ENCODE measurements at places on chromosomes 13 and 19.

DNA sequence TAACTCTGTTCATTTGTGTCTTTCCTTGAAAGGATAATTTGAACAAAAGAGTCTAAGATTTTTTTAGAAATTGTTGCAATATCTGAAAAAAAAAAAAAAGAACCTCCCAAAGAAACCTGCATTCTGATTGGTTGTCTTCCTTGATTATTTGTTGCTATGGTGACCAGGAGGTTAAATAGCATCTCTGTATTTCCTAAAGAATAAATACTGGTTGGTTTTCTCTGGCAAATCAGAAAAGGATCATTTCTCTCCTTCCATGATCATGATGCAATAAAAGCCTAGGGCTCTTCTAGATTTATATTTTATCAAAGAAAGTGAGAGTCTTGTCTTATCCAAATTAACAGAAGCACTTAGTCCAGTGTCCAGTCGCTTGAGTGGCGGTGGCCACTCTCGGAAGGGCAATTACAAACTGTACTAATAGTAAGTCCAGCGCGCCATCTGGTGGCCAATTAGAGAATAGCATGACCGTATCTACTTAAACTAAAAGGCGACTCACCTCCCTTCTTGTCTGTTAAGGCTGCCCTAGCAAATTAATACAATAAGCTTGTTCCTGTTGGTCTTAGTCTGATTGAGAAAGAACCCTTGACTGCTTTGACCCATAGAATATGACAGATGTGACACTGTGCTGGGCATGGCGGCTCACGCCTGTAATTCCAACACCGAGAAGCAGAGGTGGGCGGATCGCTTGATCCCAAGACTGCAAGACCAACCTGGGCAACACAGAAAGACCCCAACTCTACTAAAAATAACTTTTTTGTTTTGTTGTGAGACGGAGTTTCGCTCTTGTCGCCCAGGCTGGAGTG, 47.0 kb upstream of the PNMA8B start:
- DNase-seq, result peak; percentile 64

DNA sequence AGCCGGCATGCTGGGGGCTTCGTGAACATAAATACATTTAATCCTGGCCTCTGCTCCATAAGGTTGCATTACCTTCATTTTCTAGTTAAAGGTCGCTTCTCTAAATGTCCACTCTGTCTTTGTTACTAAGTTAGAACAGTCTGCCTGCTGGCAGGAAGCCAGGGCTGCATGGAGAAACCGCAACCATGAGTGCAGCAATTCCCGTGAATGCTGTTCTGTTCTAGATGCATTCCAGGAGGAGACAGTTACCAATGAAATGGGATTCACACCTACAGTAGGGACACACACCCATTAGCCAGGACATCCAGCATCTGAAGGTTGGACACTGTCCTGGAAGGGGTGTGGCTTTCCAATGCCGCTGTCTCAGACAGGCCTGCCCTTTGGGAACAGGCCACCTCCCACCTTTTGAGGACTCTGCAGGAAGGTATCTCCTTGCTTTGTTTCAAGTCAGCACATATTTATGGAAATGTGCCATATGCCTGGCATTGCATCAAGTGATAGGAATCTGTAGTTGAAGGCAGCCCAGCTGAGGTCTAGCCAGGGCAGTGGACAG, 129.7 kb downstream of the SLC7A1 start:
- no peak for DNase-seq

- DNase-seq, result no peak
These were observed 247.0 kb upstream of the NBEA start for GRCh38 chr13:34695063-34695462.

DNA sequence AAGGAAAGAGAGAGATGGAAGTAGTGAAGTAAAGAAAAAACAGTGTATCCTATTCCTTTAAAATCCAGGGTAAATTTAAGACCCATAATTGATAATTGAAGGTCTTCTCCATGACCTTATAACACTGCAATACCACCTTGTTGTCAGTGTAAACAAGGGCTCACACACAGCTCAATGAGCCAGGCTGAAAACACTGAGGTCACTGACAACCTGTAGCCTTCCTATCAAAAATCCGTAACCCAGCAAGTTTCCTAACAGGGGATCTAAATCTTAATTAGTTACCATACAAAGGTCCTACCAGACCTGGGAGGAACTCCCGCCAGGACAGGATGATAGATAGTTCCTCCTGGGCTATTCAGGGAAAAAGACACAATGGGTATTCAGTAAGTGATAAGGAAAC, 1677.1 kb downstream of the OLFM4 start:
- DNase-seq, result no peak

- no peak for DNase-seq
These were observed 70.5 kb upstream of the ZNF420 start for GRCh38 chr19:37007587-37008220.

DNA sequence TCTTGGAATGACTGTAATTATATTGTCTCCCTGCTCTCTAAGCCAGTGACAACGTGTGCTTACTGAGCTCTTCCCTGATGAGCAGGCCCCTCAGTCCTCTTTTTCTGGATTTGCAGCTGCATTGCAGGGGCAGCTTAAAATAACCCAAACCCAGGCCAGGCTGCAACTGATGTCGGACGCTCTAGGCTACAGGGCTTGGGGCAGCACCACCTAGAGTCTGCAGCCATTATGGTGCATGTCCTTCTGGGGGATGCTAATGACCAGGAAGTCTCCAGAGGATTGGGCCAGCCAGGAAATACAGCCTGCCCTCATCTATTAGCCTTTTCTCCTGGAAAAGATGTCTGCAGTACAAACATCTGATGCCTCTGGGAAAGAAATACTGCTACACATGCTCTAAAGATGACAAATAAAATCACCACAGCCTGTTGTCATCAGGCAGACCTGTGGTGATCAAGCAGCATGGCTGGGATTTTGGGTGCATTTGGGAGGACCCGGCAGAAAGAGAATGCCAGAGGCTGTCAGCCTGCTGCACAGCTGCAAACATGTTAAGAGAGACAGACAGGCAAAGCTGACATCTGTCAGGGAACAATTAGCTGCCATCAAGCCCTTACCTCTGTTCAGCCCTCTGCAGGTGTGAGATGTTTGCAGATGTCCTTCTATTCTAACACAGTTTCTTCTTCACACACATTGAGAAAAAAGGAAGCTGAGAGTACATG, 51.8 kb downstream of the CCDC70 start:
- no peak for DNase-seq

- DNase-seq, result no peak
These were observed 32.2 kb upstream of the DOCK9 start for GRCh38 chr13:99009987-99010551.

GRCh38 chr19:42316223-42317211, 3.4 kb downstream of the TMEM145 start:
- DNase-seq, result peak; percentile 83

DNA sequence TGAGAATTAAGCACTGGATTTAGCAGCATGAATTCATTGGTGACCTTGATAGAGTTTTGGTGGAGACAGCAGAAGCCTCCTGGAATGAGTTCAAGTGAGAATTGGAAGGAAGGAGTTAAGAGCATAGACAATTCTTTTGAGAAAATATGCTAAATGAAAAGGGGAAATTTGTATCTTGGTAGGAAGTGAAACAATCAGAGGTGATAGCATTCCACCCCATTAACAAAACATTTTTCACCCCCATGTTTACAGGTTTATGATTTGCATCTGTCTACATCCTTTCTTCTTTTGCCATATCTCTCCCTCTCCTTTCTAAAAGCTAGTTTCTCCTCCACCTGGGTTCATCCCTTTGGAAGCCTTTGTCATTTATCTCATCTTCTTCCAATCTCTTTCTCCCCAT, 27.5 kb downstream of the LNX2 start:
- no peak for DNase-seq
